ENCODE measurements at places on chromosomes 16 and 17.

GRCh38 chr16:20329392-20330138 is 2.3 kb upstream of the GP2 start:
- DNase-seq = no peak

DNA sequence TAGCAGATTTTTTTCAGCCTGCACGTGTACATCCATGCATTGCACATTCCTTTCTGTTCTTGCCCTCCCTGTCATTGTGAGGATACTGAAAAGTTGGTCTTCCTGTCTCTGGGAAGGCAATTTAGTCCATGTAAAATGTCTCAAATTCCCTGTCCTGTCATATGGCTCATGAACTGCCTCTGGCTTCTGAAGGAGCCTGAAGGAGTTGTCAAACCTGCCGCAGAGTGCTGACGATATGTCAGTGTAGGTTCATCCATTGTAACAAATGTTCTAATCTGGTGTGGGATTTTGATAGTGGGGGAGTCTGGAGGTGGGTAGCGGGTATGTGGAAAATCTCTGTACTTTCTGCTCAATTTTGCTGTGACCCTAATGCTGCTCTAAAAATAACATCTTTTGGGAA is 59.6 kb downstream of the YPEL2 start:
- DNase-seq = no peak

- no peak for DNase-seq
Measured at GRCh38 chr17:17782523-17783115, 54.2 kb downstream of the SREBF1 start.

GRCh38 chr16:81040842-81041241 is 5.2 kb downstream of the ATMIN start:
- DNase-seq = no peak

- no peak for DNase-seq
Measured at GRCh38 chr16:88013766-88014251, 62.6 kb downstream of the BANP start.

GRCh38 chr16:22989598-22989997 is 159.7 kb downstream of the USP31 start:
- no peak for DNase-seq

- no peak for DNase-seq
Measured at GRCh38 chr16:60818465-60818864, 1217.8 kb downstream of the CDH8 start.

- DNase-seq = no peak
Measured at GRCh38 chr17:66272811-66273585, 29.4 kb upstream of the PRKCA start.

DNA sequence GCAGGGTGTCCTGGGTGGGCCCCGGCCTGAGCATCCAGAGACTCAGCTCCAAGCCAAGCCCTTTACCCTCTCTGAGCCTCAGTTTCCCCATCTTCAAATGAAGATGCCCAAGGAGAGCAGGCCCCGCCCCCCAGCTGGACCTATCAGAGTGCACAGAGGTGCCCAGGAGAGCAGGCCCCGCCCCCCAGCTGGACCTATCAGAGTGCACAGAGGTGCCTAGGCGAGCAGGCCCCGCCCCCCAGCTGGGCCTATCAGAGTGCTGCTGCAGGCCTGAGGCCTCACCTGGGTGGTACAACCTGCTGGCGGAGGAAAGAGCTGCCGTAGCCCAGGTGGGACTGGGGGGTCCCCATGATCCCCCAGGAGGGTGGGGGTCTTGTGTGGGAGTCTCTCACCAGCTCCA is 3.4 kb upstream of the SSTR5 start:
- DNase-seq = no peak

Measured in CMK (cell line).